CD4-positive, alpha-beta memory T cell (primary cell): ENCODE measurements at places on chromosomes 2 and 18.
A peak's percentile ranks its signal among the peaks of the same experiment; 100 is the strongest.

GRCh38 chr2:179226203-179226960, 38.2 kb downstream of the SESTD1 start:
- no peak for DNase-seq

DNA sequence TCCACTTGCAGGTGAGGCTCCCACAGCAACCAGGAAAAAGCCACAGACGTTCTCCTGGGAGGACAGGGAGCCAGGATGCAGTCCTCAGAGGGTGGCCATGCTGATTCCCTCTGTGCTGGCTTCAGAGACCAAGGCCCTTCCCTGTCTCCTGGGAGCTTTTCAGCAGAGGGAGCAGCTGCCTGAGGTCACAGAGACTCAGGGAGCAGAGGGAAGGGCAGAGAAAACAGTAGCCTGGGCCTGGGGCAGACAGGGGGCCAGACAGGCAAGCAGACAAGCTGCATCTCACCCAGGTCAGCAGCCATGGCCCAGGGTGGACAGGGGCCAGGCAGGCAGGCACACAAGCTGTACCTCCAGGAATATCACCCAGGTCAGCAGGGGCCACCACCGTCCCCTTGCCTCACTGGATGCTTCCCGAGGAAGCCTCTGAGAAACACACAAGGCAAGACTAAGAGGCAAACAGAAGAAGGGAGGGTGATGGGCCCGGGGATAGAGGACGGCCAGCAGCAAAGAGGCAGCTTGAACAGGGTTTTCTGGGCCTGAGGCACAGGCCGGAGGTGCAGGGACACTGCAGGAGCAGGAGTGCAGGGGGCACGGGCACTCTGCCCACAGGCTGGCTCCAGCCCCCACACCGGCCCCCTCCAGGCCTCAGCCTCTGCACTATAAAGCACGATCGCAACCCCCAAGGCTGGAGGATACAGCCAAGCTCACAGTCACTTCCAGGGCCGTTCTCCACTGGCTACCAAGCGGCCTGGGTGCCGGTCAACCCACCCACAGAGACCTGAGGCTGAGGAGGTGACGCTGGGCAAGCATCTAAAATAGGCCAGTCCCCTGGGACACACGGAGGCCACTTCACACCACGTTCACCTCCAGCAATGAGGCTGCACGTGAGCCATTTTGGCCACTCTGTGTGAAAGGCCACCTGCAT, 6.1 kb downstream of the SLC66A2 start:
- DNase-seq = no peak

GRCh38 chr2:158777077-158777476, 18.0 kb upstream of the DAPL1 start:
- no peak for DNase-seq

GRCh38 chr2:223970343-223971128, 13.3 kb downstream of the MRPL44 start:
- DNase-seq = peak; percentile 54

DNA sequence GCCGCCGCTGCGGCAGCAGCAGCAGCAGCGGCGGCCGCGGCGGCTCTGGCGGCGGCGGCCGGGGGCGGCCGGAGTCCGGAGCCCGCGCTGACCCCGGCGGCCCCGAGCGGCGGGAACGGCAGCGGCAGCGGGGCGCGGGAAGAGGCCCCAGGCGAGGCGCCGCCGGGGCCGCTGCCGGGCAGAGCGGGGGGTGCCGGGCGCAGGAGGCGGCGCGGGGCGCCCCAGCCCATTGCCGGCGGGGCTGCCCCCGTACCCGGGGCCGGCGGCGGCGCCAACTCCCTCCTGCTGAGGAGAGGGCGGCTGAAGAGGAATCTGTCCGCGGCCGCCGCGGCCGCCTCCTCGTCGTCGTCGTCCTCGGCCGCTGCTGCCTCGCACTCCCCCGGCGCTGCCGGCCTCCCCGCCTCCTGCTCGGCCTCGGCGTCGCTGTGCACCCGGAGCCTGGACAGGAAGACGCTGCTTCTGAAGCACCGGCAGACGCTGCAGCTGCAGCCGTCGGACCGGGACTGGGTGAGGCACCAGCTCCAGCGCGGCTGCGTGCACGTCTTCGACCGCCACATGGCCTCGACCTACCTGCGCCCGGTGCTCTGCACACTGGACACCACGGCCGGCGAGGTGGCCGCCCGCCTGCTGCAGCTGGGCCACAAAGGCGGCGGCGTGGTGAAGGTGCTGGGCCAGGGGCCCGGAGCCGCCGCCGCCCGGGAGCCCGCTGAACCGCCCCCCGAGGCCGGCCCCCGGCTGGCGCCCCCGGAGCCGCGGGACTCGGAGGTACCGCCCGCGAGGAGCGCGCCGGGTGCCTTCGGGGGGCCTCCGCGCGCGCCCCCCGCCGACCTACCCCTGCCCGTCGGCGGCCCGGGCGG, 646 bp downstream of the PHLPP1 start:
- DNase-seq = peak; percentile 69

- no peak for DNase-seq
These were observed 27.9 kb upstream of the PTMA start for GRCh38 chr2:231680285-231680991.

GRCh38 chr18:46276748-46277147, 172.6 kb downstream of the HAUS1 start:
- no peak for DNase-seq

DNA sequence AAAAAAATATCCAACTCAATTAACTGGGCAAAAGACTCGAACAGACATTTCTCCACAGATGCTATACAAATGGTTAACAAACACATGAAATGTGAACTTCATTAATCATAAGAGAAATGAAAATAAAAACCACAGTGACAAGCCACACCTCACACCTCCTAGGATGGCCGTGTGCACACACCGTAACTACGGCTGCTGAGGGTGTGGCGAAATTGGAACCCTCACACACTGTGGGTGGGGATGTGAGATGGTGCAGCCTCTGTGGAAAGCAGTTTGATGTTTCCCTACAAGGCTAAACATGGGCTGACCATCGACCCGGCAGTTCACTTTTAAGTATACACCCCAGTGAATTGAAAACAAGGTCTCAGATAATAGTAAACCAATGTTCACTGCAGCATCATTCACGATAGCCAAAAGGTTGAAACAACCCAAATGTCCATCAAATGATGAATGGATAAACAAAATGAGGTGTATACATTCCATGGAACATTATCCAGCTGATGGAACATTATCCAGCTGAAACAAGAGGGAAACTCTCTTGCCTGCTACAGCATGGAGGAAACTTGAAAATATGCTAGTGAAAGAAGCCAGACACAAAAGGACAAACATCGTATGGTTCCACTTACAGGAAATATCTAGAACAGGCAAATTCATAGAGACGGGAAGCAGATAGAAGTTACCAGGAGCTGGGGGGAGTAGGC, 32.2 kb downstream of the ZAP70 start:
- DNase-seq = peak; percentile 59

DNA sequence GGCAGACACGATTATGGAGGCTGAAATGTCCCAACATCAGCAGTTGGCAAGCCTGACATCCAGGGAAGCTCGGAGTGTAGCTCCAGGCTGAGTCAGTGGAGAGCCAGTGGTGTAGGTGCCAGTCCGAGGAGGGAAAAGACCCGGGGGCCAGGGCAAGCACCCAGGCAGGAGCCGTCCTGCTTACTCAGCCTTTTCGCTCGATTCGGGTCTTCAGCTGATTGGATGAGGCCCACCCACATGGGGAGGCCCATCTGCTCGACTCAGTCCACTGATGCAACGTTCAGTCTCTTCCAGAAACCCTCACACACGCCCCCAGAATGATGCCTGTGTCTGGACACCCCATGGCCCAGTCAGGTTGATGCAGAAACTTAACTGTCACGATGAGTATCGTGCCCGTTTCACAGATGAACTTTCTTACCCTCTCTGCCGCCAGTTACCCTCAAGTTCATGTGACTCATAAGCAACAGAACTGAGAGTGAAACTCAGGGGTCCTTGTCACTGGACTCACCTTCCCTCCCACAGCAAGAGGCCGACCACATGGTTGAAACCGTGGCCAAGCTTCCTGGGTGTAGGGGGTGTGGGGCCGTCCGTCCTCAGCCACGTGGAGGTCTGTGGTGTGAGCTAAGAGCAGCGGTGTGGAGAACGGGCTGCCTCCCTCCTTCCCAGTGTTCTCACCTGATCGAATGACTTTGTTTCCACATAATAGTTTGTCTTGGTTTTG, 197.4 kb upstream of the HDAC4 start:
- DNase-seq = no peak

GRCh38 chr2:228474466-228474865, 293.0 kb upstream of the SPHKAP start:
- no peak for DNase-seq

- DNase-seq = no peak
These were observed 388.9 kb downstream of the ALK start for GRCh38 chr2:29532436-29532835.

GRCh38 chr2:60042023-60042422, 511.4 kb downstream of the BCL11A start:
- DNase-seq = no peak
